ENCODE measurements at places on chromosomes 13 and 19.

GRCh38 chr19:4868286-4868834 lies 893 bp upstream of the PLIN3 start:
- no peak for DNase-seq

DNA sequence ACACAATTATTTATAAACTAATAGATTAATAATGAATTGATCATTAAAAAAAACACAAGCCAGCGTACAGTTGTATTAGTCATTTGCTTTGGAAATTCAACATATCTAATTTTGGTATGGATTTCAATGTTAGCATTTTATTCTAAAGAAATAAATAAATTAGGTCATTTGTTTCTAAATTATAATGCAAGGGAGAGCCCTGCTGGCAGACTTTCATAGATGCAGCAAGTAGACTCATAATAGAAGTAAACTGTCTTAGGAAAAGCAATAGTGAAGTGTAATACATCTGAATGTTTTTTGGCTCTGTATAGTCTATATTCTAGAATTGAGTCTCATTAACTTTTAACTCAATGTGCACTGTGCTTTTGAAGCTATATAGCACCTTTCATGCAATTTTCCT lies 982.4 kb upstream of the MIR17HG start:
- no peak for DNase-seq

DNA sequence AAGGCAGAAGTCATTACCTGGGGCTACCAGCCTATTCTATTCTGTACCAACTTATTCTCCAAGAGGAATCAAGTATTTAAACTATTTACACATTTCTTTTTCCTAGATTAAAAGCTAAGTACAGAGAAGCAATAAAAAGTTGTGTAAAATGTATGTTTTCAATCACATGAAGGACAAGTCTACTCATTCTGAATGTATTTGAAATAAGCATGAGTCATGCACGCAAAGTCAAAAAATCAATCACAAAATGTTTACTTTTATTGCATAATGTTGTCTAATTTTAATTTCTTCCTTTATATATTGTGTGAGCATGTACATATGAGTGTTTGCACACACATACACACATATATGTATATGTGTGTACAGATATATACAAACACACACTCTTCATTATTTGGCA lies 136.7 kb downstream of the DACH1 start:
- DNase-seq, result no peak

DNA sequence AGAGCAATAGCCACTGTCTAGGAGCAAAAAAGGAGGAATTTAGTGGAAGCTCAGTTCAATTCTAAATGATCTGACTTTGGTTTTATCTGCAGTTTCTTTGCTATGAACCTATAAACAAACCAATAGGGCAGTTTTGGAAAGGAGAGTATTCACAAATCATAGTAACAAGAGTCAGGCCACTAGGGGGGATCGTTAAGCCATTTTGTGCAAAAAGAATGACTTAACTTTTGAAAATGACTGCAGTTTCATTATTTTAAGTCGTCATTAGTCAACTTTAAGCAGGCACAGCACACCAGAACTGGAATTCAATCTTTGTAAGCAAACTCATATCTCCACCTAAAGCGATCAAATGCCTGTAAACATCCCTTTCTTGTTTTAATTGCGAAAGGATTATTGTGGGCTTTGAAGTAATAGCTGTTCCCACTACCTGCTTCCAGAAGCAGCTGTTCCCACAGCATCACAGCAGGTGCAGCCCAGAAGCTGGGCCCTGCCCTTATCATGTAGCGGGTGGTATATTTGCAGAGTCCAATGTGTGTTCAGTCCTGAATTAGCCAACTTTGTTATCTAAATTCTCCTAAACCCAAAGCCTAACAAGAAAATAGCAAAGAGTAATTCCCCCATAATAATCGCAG lies 51.5 kb downstream of the SOX21 start:
- no peak for DNase-seq

GRCh38 chr19:16106121-16106520 lies 5.6 kb upstream of the RAB8A start:
- DNase-seq, result no peak

- no peak for DNase-seq
Measured at GRCh38 chr13:98916403-98916802, 61.5 kb downstream of the DOCK9 start.

DNA sequence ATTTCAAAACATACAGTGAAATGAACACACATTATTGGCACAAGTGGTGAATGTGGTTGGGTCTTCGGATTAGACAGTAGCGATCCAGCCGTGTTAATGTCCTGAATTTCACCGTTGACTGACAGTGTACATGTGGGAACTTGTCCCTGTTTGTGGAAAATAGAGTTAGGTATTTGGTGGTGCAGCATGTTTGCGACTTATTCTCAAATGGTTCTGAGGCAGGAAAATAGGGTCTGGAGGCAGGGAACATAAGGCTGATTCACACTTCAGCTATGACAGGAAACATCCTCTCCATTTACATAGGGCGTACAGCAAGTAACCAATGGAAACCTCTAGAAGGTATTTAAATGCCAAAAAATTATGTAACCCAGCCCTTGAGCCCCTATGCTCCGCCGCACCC lies 4.2 kb downstream of the LGALS7B start:
- no peak for DNase-seq

DNA sequence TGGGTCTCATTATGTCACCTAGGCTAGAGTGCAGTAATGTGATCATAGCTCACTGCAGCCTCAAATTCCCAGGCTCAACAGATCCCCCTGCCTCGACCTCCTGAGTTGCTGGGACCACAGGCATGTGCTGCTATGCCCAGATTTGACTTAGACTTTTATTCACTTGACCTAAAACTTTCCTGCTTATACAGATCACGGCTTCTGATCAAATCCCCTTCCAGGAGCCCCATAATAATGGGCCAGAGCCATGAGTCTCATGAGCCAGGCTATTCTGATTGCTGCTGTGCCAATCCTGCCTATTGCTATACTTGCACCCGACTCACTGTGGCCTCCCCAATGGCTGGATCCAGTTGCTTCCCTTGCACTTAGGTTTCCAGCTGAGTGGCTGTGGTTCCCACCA lies 42.0 kb downstream of the C1QTNF9 start:
- DNase-seq, result no peak

GRCh38 chr19:50897612-50898011 lies 13.6 kb downstream of the KLK4 start:
- no peak for DNase-seq

DNA sequence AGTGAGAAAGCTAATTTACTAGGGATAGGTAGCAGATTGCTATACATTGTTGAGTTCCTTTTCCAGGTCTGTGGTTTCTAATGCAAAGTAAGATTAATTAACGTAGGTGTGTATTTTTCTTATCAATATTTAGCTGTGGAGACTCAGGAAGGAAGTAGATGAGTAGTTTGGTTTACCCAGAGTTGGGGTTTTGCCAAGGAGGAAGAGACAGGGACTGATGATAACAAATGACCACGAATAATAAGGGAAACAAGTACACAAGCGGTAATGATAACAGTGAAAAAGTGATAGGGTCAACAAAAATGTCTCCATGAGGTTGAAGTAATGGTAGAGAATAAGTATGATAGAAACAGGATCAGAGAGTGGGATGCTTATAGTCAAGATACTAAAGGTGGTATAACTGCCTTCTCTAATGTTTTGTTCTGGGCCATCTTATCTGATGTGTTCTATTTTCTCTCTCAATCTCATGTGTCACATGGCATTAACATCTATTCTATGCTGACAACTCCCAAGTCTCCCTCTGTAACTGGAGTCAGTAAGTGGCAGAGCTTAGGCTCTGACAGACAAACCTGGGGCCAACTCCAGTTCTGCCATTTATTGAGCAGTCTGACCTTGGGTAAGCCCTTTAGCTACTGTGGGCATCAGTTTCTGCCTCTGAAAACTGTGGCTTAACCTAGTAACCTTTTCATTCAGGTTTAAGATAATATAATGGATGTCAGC lies 8.8 kb downstream of the OBI1 start:
- DNase-seq, result no peak

DNA sequence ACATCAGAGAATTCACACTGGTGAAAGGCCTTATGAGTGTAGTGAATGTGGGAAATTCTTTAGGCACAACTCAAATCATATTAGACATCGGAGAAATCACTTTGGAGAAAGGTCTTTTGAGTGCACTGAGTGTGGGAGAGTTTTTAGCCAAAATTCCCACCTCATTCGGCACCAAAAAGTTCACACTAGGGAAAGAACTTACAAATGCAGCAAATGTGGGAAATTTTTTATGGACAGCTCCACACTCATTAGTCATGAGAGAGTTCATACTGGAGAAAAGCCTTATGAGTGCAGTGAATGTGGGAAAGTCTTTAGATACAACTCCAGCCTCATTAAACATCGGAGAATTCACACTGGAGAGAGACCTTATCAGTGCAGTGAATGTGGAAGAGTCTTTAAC lies 10.1 kb downstream of the ZNF17 start:
- DNase-seq, result no peak

- no peak for DNase-seq
Measured at GRCh38 chr13:82833923-82834322, 1048.4 kb downstream of the SLITRK1 start.

GRCh38 chr19:35940078-35940775 lies 4.1 kb downstream of the LRFN3 start:
- DNase-seq, result no peak

DNA sequence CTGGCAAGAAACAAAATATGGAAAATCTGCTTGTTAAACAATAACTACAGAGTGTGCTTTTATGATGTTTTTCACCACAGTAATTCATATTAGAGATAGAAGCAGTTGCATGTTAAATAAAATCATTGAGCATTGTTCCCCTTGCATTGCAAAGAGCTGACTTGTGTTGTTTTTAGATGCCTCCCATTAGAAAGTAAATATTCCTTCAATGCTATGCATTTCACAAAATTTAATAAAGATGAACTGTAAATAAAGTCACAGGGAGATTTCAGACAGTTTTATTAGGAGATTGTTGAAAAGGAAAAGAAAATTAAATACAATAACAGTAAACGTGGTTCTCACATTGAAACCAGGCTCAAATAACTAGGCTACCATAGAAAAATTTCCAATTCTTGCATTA lies 429.3 kb downstream of the DACH1 start:
- no peak for DNase-seq

- DNase-seq, result peak; percentile 63
Measured at GRCh38 chr19:12983542-12984142, 11.6 kb upstream of the NFIX start.

GRCh38 chr13:39200249-39200910 lies 162.1 kb downstream of the NHLRC3 start:
- no peak for DNase-seq

DNA sequence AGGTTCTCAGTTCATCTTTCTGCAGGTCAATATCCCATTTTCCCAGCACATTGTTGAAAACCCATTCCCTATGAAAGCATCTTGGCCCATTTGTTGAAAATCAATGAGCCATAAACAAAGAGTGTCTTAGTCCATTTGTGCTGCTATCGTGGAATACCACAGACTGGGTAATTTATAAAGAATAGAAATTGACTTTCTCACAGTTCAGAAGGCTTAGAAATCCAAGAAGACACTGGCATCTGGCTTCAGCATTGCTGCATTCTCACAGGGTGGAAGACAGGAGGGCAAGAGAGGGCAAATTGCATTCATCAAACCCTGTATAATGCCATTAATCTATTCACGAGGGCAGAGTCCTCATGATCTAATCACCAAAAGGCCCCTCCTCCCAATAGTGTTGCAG lies 34.1 kb downstream of the ZNF823 start:
- DNase-seq, result no peak

GRCh38 chr13:50353651-50354415 lies 338.6 kb downstream of the KCNRG start:
- no peak for DNase-seq

- DNase-seq, result no peak
Measured at GRCh38 chr13:59480396-59481259, 683.1 kb downstream of the DIAPH3 start.

DNA sequence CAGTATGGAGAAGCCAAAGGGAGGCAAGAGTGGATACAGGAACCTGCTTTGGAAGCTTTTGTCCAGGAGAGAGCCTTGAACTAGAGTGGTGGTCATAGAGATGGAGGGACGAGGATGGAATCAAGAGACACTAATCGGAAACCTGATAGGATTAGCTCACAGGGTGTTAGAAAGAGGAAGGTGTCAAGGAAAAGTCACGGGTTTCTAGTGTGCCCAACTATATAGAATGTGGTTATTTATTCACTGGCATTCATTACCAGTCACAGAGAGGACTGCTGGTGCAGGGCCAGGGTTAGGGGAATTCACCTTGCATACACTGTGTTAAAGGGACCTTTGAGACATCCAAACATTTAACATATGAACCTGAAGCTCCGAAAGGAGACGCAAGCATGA lies 43.4 kb upstream of the URAD start:
- no peak for DNase-seq

GRCh38 chr13:74226791-74227475 lies 92.7 kb upstream of the KLF12 start:
- DNase-seq, result no peak

DNA sequence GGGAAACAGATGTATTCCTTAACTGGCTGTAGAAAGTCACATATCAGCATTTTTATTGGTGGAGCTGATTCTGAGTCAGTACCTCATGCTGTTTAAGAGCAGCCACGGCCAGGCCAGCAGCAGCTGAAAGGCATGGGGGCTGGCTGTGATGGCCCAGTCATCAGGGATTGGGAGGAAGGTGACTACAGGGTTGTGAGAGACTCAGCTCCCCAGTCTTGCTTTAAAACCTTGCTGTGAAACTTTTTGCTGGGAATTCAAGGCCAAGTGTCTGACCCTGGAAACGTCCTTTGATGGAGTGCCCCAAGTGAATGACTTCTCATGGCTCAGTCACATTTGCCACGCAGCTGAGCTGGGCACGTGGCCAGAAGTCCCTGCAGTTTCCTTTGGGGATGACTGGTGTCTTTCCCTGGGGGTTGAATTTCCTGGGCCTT lies 39.1 kb upstream of the RNF113B start:
- DNase-seq, result no peak

DNA sequence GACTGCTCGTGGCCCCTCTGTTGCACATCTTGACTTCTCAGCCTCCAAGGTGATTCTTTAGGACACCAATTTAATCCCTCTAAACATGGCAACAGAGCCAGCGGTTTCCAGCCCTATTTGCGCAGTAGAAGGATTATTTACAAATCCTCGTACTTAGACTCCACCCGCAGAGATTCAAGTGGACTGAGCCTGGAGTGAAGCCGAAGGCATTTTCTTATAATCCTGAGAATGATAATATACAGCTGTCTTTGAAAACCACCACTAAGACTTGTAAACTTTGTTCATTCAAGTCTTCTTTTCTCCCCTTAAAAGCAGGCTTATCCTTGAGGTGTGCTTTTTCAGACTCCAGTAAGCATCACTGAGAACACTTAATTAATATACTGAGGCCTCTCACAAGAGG lies 4.8 kb upstream of the DPRX start:
- DNase-seq, result no peak

- DNase-seq, result no peak
Measured at GRCh38 chr13:80444240-80445015, 103.5 kb upstream of the SPRY2 start.

DNA sequence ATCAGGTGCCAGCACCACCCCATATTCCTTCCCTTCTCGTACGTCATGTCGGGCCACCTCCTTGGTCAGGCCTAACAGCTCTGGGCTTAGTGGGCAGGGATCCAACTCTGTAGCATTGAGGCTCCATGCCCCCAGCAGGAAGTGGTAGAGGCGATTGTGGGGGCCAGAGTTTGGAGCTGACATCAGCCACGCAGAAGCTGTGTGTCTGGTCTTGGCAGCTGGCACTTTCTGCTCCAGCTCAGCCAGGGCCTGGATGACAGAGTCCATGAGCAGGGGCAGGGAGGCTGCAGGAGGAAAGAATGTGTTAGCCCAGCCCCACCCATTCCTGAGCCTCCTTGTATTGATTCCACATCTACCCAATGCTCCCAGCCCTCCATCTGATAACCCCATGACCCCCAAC lies 3.0 kb downstream of the PGLYRP2 start:
- DNase-seq, result no peak

Measured in stimulated activated CD8-positive, alpha-beta memory T cell treated with anti-CD3 and anti-CD28 coated beads, Interleukin-7, amount 100 ng/mL, for 24 hours (primary cell).